ENCODE measurements at places on chromosomes 7 and 10.
A peak's percentile ranks its signal among the peaks of the same experiment; 100 is the strongest.

GRCh38 chr7:138125598-138126111, 49.4 kb downstream of the AKR1D1 start:
- no peaks in the 10 kb centered on the region for H3K27me3 ChIP-seq
- no peaks in the 10 kb centered on the region for H3K36me3 ChIP-seq
- no peaks in the 10 kb centered on the region for H3K4me1 ChIP-seq
- no peak for DNase-seq
- H3K4me3 ChIP-seq, result no peak overlapping the region
- H3K27ac ChIP-seq, result no peak overlapping the region

DNA sequence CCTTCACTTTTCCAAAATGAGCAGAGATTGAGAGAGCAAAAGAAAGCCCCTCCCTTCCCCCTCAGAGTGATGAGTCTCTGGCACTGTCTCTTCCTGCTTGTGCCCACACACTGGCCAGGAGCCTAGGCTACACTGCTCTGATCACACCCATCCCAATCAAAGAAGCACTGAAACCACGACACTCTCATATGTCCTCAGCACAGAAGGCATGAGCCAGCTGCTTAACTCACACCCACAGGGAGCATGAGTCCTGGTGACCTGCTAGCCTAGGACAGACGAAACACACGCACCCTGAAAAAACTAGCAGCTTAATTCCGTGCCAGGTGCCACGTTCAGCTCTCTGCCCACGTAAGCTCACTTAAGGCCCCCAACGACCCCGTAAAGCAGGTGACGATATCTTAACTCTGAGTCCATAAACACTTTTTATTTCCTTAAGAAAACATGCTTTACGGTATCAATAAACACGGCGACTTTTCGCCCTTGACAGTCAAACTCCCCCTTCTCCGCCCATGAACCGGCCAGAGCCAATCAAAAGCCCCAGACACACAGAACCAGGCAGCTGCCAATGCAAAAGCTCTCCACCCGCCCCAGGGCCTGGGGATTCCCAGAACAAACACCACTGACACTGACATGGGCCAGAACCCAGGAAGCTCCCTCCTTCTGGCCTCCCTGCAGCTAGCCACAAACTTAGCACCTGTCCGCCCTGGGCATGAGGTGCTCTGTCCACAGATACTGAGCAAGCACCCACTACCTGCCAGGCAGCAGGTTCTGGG, 69.0 kb downstream of the TNRC18 start:
- peaks cover 37% of the 10 kb centered on the region for H3K36me3 ChIP-seq
- peaks cover 17% of the 10 kb centered on the region for H3K4me1 ChIP-seq
- peak overlapping the region; percentile 55 for H3K27ac ChIP-seq
- DNase-seq, result no peak

- DNase-seq, result peak; percentile 10
- peaks cover 19% of the 10 kb centered on the region for H3K4me1 ChIP-seq
- no peaks in the 10 kb centered on the region for H3K36me3 ChIP-seq
- peaks cover 5% of the 10 kb centered on the region for H3K27me3 ChIP-seq
- H3K4me3 ChIP-seq, result peak overlapping the region; percentile 30
- H3K27ac ChIP-seq, result no peak overlapping the region
Observed at GRCh38 chr10:69650589-69651261, 20.7 kb downstream of the FAM241B start.

GRCh38 chr7:91940171-91940570, 491 bp upstream of the AKAP9 start:
- peaks cover 14% of the 10 kb centered on the region for H3K27me3 ChIP-seq
- peak overlapping the region; percentile 97 for H3K27ac ChIP-seq
- H3K4me1 ChIP-seq, result peaks cover 30% of the 10 kb centered on the region
- no peak for DNase-seq
- no peaks in the 10 kb centered on the region for H3K36me3 ChIP-seq

- H3K36me3 ChIP-seq, result no peaks in the 10 kb centered on the region
- no peaks in the 10 kb centered on the region for H3K27me3 ChIP-seq
- peaks cover 3% of the 10 kb centered on the region for H3K4me1 ChIP-seq
Observed at GRCh38 chr7:75811894-75812678, 1.5 kb downstream of the CCL24 start.

GRCh38 chr7:94252971-94253370, 141.7 kb upstream of the COL1A2 start:
- H3K36me3 ChIP-seq, result no peaks in the 10 kb centered on the region
- peaks cover 5% of the 10 kb centered on the region for H3K27me3 ChIP-seq
- no peaks in the 10 kb centered on the region for H3K4me1 ChIP-seq
- H3K27ac ChIP-seq, result no peak overlapping the region

- H3K4me3 ChIP-seq, result no peak overlapping the region
- no peaks in the 10 kb centered on the region for H3K4me1 ChIP-seq
- DNase-seq, result no peak
- no peaks in the 10 kb centered on the region for H3K27me3 ChIP-seq
- no peak overlapping the region for H3K27ac ChIP-seq
- no peaks in the 10 kb centered on the region for H3K36me3 ChIP-seq
Observed at GRCh38 chr7:109527833-109528232, 958.2 kb downstream of the DNAJB9 start.

DNA sequence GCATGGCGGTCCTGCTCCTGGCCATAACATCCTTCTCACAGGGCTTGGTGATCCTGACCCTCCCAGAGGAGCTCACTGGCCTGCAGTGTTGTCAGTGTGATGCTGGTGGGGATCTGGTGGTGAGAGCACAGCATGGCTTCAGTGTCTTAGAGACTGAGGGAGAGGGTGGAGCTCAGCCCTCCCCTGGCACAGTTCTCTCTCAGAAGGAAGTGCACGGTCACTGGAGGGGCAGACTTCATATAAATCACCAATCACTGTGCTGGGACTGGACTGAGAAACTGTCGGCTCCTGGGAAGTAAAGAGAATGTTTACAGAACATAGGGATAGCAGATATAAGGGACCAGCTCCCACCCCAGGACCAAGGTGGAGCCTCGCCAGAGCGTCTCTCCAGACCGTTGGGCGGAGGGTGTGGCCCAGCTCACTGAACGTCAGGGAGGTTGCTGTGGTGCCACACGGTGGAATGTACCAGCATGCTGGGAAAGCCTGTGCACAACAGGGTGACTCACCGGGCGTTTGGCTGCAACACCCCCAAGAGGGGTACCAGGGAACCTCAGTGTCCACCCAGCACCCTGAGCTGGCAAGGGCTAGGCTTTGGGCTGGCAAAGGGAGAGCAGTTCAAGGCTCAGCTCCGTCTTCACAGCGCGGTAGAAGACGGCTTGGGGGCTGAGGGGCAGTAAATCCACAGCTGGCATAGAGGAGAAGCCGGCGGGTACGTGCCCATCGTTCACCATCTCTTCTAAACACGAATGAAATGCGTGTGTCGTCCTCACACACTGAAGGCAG, 8.8 kb upstream of the GET4 start:
- no peak overlapping the region for H3K27ac ChIP-seq
- H3K27me3 ChIP-seq, result no peaks in the 10 kb centered on the region

DNA sequence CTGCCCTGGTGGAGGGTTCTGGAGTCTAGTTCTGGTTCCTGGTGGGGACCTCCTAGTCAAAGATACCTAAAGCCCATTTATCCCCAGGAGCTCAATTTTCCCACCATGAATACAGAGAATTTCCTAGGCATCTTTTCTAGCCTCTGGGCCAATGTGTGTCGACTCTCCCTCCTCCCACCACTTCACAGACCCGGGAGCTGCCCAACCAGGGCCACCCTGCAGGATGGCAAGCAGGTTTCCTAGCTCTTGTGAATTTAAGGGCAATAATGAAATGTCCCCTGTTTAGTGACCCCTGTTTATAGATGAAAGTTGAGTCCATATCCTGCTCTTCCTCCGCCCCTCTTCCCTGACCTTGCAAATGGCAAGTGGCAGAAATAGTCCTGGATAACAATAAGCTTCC, 9.4 kb downstream of the DLX5 start:
- no peak for DNase-seq
- H3K27ac ChIP-seq, result no peak overlapping the region
- H3K36me3 ChIP-seq, result no peaks in the 10 kb centered on the region
- no peaks in the 10 kb centered on the region for H3K4me1 ChIP-seq
- no peak overlapping the region for H3K4me3 ChIP-seq
